Mesangial cell (primary cell): ENCODE measurements at places on chromosomes 1 and 21. TPM values are rescaled to one million over a fixed set of nuclear protein-coding genes. Genes with fewer than 3 reads are reported as not detected.

TTC22 gene
- under 0.01 and 0.76 TPM in 2 replicates for total RNA-seq

ARID4B gene
- 6.8 and 10.1 TPM in 2 replicates for total RNA-seq

TEKT2 gene
- total RNA-seq = 0.33 and 0.51 TPM in 2 replicates

KRTAP11-1 gene
- not detected in 2 replicates for total RNA-seq

HAO2 gene
- total RNA-seq = not detected in 2 replicates

RBP7 gene
- 1.6 and 5.4 TPM in 2 replicates for total RNA-seq

FCER1G gene
- total RNA-seq = 1.3 TPM in 1 of 2 replicates, not detected in the other

CHD5 gene
- under 0.01 TPM in 1 of 2 replicates, not detected in the other for total RNA-seq

C1orf115 gene
- 1.1 and 4.6 TPM in 2 replicates for total RNA-seq

B3GALT2 gene
- total RNA-seq = 0.49 and 1.9 TPM in 2 replicates

ANGPTL3 gene
- total RNA-seq = not detected in 2 replicates

DNM3 gene
- 3.7 and 13.8 TPM in 2 replicates for total RNA-seq

ADAMTS4 gene
- total RNA-seq = 0.25 and 0.49 TPM in 2 replicates
